ENCODE measurements at places on chromosomes 1 and 21. TPM values are rescaled to one million over a fixed set of nuclear protein-coding genes. Genes with fewer than 3 reads are reported as not detected.

SGIP1 gene
- total RNA-seq: 2.3 TPM

GRCh38 chr1:179351281-179351680 lies 14.5 kb upstream of the AXDND1 start:
- H3K27ac ChIP-seq: no peak overlapping the region
- peaks cover 78% of the 10 kb centered on the region for H3K36me3 ChIP-seq
- no peaks in the 10 kb centered on the region for H3K27me3 ChIP-seq

- H3K4me3 ChIP-seq: peak overlapping the region; percentile 26
- peak overlapping the region; percentile 76 for H3K27ac ChIP-seq
- H3K27me3 ChIP-seq: no peaks in the 10 kb centered on the region
- DNase-seq: peak; percentile 58
- H3K36me3 ChIP-seq: no peaks in the 10 kb centered on the region
- peaks cover 19% of the 10 kb centered on the region for H3K4me1 ChIP-seq
Measured at GRCh38 chr1:26094677-26095383, 16.8 kb upstream of the PDIK1L start.

DNA sequence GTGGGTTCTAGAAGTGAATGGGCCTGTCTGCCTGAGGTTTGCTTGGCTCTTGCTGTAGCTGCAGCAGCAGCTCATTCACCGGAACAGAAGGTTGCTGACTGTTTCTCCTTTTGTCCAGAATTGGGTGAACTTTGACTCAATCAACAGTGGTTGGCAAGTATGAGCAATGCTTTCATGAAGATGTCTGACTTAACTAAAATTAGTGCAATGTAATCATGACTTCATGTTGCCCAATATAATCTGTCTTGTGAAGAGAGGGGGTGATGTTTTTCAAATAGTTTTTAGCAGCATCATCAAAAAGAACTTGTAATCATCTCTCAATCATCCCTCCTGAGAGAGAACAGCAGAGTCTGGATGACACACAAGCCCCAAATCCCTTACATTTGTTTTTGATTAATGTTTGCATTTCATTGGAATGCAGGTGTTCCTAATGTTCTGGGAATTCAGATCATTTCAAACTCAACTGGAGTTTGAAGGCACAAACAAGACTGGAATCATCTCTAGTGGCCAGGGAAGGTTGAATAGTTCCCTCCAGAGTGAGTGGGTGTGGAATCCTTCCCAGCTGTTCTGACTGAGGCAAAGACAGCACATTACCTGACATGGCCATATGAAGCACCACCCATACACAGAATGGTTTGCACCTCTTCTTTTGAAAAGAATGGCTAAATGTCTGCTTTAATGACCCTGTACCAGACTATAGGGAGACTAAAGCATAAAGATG lies 82.9 kb downstream of the HLX start:
- H3K4me3 ChIP-seq: no peak overlapping the region
- H3K27me3 ChIP-seq: no peaks in the 10 kb centered on the region
- no peaks in the 10 kb centered on the region for H3K4me1 ChIP-seq
- DNase-seq: no peak
- no peaks in the 10 kb centered on the region for H3K36me3 ChIP-seq
